ENCODE measurements at places on chromosomes 3 and 15. TPM values are rescaled to one million over a fixed set of nuclear protein-coding genes. Genes with fewer than 3 reads are reported as not detected.

Gene DLL4
- total RNA-seq, result 11.5 TPM

Gene KNG1
- total RNA-seq, result not detected

Gene RETNLB
- not detected for total RNA-seq

Gene LDHAL6B
- not detected for total RNA-seq

Gene GPR62
- total RNA-seq, result 0.16 TPM

Gene GCSAM
- total RNA-seq, result not detected

Gene OR5K2
- total RNA-seq, result not detected

Gene CCDC33
- not detected for total RNA-seq

Gene MAN2A2
- total RNA-seq, result 73.3 TPM

Gene GOLGA6D
- not detected for total RNA-seq

Gene LMAN1L
- total RNA-seq, result 7.9 TPM

Gene CXCR6
- total RNA-seq, result 0.32 TPM

Gene CALML4
- 1.6 TPM for total RNA-seq

Gene DAZL
- not detected for total RNA-seq

Gene NR1I2
- 0.08 TPM for total RNA-seq

Gene CD86
- 1.9 TPM for total RNA-seq

Gene CACNA2D3
- total RNA-seq, result 11.3 TPM

Gene SPINK8
- total RNA-seq, result not detected

Gene HGD
- total RNA-seq, result 0.73 TPM

Gene CD276
- total RNA-seq, result 40.6 TPM

Gene ZBBX
- total RNA-seq, result 0.78 TPM

Gene ACP3
- 0.78 TPM for total RNA-seq

Gene GOLGA6A
- not detected for total RNA-seq

Gene SAMD7
- total RNA-seq, result not detected

Gene WWTR1
- 82.7 TPM for total RNA-seq

Gene PLCD1
- 10.1 TPM for total RNA-seq

Gene FAM107A
- total RNA-seq, result 29.9 TPM

Gene GRAMD1C
- 0.70 TPM for total RNA-seq

Gene ATP1B3
- 60.3 TPM for total RNA-seq

Gene DTWD1
- total RNA-seq, result 14.3 TPM

Gene BBS4
- 12.1 TPM for total RNA-seq

Gene GHSR
- total RNA-seq, result not detected

Gene PLAAT1
- 9.2 TPM for total RNA-seq

Gene NCBP2
- total RNA-seq, result 47.1 TPM

Gene UTS2B
- total RNA-seq, result not detected

Gene SUSD5
- total RNA-seq, result 0.78 TPM

Gene WNT7A
- total RNA-seq, result not detected

Gene CELF6
- total RNA-seq, result 0.70 TPM

Gene ADAMTS9
- total RNA-seq, result 53.6 TPM

Gene OXTR
- 0.30 TPM for total RNA-seq

Gene IL5RA
- total RNA-seq, result 0.40 TPM

Gene CA12
- total RNA-seq, result 0.11 TPM

Gene CCK
- not detected for total RNA-seq

Gene GADL1
- total RNA-seq, result 0.62 TPM

Gene SLC28A2
- total RNA-seq, result not detected

Gene TMEM40
- total RNA-seq, result 0.54 TPM

Data from cardiac septum (tissue), 1 donor.